ENCODE measurements at places on chromosomes 4 and X. TPM values are rescaled to one million over a fixed set of nuclear protein-coding genes. Genes with fewer than 3 reads are reported as not detected.

- H3K27ac ChIP-seq: no peak overlapping the region
- DNase-seq: no peak
- H3K36me3 ChIP-seq: no peaks in the 10 kb centered on the region
- H3K4me1 ChIP-seq: no peaks in the 10 kb centered on the region
These were observed 411.6 kb upstream of the MAGEB18 start for GRCh38 chrX:25726539-25726938.

- H3K27ac ChIP-seq: no peak overlapping the region
- H3K4me1 ChIP-seq: no peaks in the 10 kb centered on the region
- H3K4me3 ChIP-seq: no peak overlapping the region
- no peaks in the 10 kb centered on the region for H3K27me3 ChIP-seq
These were observed 103.3 kb upstream of the LEF1 start for GRCh38 chr4:108272046-108272445.

The RBMXL3 gene
- polyA plus RNA-seq: not detected

- no peak overlapping the region for H3K4me3 ChIP-seq
- no peaks in the 10 kb centered on the region for H3K36me3 ChIP-seq
- H3K27ac ChIP-seq: no peak overlapping the region
- no peak for DNase-seq
- peaks cover 3% of the 10 kb centered on the region for H3K27me3 ChIP-seq
These were observed 200.6 kb downstream of the BCOR start for GRCh38 chrX:39896951-39897740.

DNA sequence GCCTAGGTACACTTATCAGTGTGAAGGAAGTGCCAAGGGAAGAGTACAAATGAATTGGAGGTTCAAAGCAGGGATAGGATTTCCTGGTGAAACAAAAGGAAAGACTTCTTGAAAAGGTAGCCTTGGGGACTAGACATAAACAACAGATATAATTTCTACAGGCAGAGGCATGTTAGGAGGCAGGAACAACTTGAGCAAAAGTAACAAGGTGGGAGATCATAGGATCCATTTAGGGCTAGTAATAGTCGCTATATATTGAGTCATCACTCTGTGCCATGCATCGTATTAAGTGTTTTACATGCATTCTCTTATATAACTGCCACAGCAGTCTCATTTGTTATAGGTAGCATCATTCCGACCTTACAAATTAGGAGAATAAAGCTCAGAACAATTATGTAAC, 98.3 kb upstream of the EOLA2 start:
- no peaks in the 10 kb centered on the region for H3K27me3 ChIP-seq
- H3K27ac ChIP-seq: no peak overlapping the region
- no peak overlapping the region for H3K4me3 ChIP-seq
- no peak for DNase-seq

DNA sequence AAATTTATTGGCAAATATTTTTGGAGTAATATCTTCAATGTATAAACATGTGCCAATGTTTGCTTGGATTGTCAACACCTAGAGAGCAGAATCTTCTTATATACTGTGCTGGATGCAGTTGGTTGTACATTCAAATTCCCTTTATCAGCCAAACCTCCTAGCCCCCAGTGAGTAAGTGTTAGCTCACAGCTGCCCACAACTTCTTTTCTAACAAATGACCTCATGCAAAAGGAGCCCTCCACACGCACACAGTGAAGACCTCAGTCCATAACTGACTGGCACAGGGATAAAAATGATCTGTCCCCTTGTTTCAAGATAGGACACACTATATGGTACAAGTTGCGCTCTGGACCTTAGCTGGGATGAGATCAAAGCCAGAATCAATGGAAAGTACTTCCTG, 458.0 kb upstream of the NWD2 start:
- no peaks in the 10 kb centered on the region for H3K27me3 ChIP-seq
- no peaks in the 10 kb centered on the region for H3K4me1 ChIP-seq
- H3K27ac ChIP-seq: no peak overlapping the region
- no peak overlapping the region for H3K4me3 ChIP-seq
- no peaks in the 10 kb centered on the region for H3K36me3 ChIP-seq
- DNase-seq: no peak

DNA sequence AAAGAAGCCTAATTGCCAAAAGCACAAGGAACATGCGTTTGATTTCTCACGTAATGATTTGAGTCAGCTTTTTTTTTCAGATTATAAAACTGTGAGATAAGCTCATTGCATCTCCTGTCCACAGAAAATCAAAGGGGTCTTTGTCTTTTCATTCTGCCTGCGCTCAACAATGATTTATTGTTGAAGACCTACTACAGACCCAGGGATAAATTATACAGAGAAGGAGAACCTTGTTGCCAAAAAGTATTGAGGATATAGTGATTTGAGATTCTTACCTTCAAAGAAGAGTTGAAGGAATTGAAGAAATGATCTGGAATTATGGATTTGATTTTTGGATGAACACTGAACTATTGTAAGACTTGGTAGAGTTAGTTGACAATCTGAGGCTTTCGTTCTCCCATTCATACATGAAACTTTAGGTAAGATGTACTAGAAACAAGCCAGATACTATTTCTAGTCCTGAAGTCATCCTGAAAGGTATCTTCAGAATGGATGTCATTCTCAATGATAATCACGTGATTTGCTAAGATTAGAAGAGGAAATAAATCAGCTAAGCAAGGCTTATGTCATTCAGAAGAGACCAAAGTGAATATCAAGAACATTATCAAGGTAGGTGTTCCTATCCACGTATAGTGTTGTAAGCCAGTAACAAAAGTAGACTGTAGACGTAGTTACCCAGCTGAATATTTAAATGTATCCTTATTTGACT, 71.1 kb upstream of the SCOC start:
- H3K27me3 ChIP-seq: no peaks in the 10 kb centered on the region
- no peaks in the 10 kb centered on the region for H3K36me3 ChIP-seq
- H3K27ac ChIP-seq: no peak overlapping the region
